Spinal cord (tissue), 10 donors: ENCODE measurements at places on chromosomes 2 and 18. TPM values are rescaled to one million over a fixed set of nuclear protein-coding genes. Genes with fewer than 3 reads are reported as not detected.

DNA sequence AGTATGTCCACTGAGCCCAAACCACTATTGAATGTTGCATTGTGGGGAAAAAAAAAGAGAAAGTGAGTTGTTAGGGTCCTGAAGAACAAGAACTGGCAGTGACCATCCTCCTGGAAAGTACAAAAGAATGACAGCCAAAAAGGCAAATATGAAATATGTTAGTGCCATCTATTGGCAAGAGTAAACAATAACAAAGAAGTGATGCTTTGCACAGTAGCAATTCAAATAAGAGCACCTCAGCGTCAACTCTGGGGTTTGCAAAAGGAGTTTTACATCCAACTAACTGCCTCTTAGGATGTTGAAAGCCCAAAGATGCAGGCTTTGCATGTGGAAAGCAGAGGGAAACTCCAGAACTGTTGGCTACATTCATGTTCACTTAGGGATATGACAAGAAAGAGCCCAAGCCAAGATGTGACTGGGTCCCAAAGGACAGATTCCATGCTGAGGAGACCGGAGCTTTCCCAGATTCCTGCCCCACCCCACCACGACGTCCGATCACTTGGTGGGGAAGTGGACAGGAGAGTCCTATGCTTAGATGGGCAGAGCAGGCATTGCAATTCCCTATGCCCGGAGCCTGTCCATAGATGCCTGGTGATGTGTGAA, 15.6 kb downstream of the TRABD2A start:
- no peaks in the 10 kb centered on the region for H3K27me3 ChIP-seq
- H3K36me3 ChIP-seq, result no peaks in the 10 kb centered on the region
- H3K4me1 ChIP-seq, result no peaks in the 10 kb centered on the region
- peak; percentile 63 for DNase-seq

ORC4 gene
- 45.1 TPM for total RNA-seq

GRCh38 chr2:24819442-24820174, 26.4 kb downstream of the CENPO start:
- DNase-seq, result no peak
- H3K27ac ChIP-seq, result no peak overlapping the region
- peaks cover 10% of the 10 kb centered on the region for H3K4me1 ChIP-seq
- no peak overlapping the region for H3K4me3 ChIP-seq

GRCh38 chr2:216918088-216918680, 58.3 kb upstream of the TNP1 start:
- no peak overlapping the region for H3K27ac ChIP-seq
- no peak overlapping the region for H3K4me3 ChIP-seq
- no peaks in the 10 kb centered on the region for H3K27me3 ChIP-seq
- no peak for DNase-seq
- H3K4me1 ChIP-seq, result peaks cover 4% of the 10 kb centered on the region

GRCh38 chr2:198628596-198628995, 824.2 kb downstream of the PLCL1 start:
- no peaks in the 10 kb centered on the region for H3K36me3 ChIP-seq
- no peak overlapping the region for H3K27ac ChIP-seq
- H3K27me3 ChIP-seq, result no peaks in the 10 kb centered on the region
- H3K4me1 ChIP-seq, result no peaks in the 10 kb centered on the region
- H3K4me3 ChIP-seq, result no peak overlapping the region
- DNase-seq, result no peak

GRCh38 chr2:221554769-221555493, 17.2 kb downstream of the EPHA4 start:
- H3K27me3 ChIP-seq, result no peaks in the 10 kb centered on the region
- no peak overlapping the region for H3K4me3 ChIP-seq

- H3K27me3 ChIP-seq, result no peaks in the 10 kb centered on the region
- peaks cover 28% of the 10 kb centered on the region for H3K4me1 ChIP-seq
- H3K4me3 ChIP-seq, result no peak overlapping the region
- no peak for DNase-seq
- H3K27ac ChIP-seq, result no peak overlapping the region
- H3K36me3 ChIP-seq, result peaks cover 38% of the 10 kb centered on the region
Measured at GRCh38 chr2:127045792-127046501, 61.0 kb downstream of the BIN1 start.

GRCh38 chr2:176414641-176415040, 145.4 kb downstream of the MTX2 start:
- H3K27ac ChIP-seq, result no peak overlapping the region
- peaks cover 4% of the 10 kb centered on the region for H3K4me1 ChIP-seq
- no peak for DNase-seq
- no peak overlapping the region for H3K4me3 ChIP-seq

GRCh38 chr2:220336771-220337170, 709.3 kb downstream of the SLC4A3 start:
- DNase-seq, result no peak
- H3K27me3 ChIP-seq, result no peaks in the 10 kb centered on the region
- no peaks in the 10 kb centered on the region for H3K36me3 ChIP-seq
- H3K27ac ChIP-seq, result no peak overlapping the region

- peaks cover 53% of the 10 kb centered on the region for H3K36me3 ChIP-seq
- H3K4me1 ChIP-seq, result no peaks in the 10 kb centered on the region
- no peak overlapping the region for H3K4me3 ChIP-seq
Measured at GRCh38 chr2:241463276-241464135, 44.9 kb downstream of the STK25 start.
